ENCODE measurements at places on chromosomes 5 and 9.
A peak's percentile ranks its signal among the peaks of the same experiment; 100 is the strongest.

DNA sequence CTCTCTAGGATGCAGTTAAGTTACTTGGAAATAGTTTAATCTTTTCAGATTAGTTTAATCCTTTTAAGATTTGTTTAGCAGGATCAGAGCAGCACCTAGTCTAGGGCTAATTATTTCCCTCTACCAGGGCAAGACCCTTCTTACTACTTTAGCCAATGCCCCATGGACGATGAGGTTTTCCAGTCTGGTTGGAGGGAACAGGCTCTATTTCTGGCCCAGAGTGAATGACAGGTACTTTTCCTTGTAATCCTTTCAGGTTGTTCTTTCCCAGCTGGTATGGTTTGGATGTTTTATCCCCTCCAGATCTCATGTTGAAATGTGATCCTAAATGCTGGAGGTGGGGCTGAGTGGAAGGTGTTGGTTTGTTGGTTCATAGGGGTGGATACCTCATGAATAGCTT, 27.2 kb downstream of the PTTG1 start:
- H3K27me3 ChIP-seq = no peaks in the 10 kb centered on the region
- no peaks in the 10 kb centered on the region for H3K36me3 ChIP-seq
- no peak for DNase-seq
- peaks cover 2% of the 10 kb centered on the region for H3K4me1 ChIP-seq
- no peak overlapping the region for H3K27ac ChIP-seq

GRCh38 chr9:71830153-71830552, 61.8 kb upstream of the CEMIP2 start:
- no peaks in the 10 kb centered on the region for H3K27me3 ChIP-seq
- no peaks in the 10 kb centered on the region for H3K36me3 ChIP-seq
- DNase-seq = no peak

DNA sequence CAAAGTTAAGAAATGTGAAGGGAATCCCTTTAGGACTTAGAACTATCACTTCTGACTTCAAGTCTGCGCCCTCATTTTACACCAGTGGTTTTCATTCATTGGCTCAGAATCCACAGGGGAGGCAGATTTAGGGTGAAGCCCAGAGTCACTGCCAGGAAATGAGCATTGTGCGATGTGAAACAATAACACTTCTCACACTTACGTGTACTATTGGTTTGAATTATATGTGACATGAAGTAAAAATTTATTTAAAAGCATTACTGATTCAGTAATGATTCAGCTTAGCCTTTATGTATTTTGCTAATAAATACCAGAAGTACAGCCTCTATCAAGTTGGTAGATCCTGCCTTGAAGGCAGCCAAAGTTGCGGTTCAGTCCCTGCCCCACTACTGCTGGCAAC, 98.6 kb downstream of the PAM start:
- H3K36me3 ChIP-seq = peaks cover 4% of the 10 kb centered on the region
- no peak overlapping the region for H3K27ac ChIP-seq

- H3K27ac ChIP-seq = no peak overlapping the region
- DNase-seq = no peak
- H3K27me3 ChIP-seq = no peaks in the 10 kb centered on the region
- no peak overlapping the region for H3K4me3 ChIP-seq
Measured at GRCh38 chr9:13896922-13897835, 416.8 kb downstream of the NFIB start.

GRCh38 chr5:98933445-98934072, 4.8 kb upstream of the CHD1 start:
- H3K27me3 ChIP-seq = no peaks in the 10 kb centered on the region
- H3K36me3 ChIP-seq = peaks cover 7% of the 10 kb centered on the region
- H3K4me1 ChIP-seq = peaks cover 74% of the 10 kb centered on the region
- peak overlapping the region; percentile 96 for H3K27ac ChIP-seq

- H3K4me3 ChIP-seq = no peak overlapping the region
- H3K36me3 ChIP-seq = no peaks in the 10 kb centered on the region
- no peak overlapping the region for H3K27ac ChIP-seq
Measured at GRCh38 chr5:147481874-147482705, 27.8 kb downstream of the DPYSL3 start.

DNA sequence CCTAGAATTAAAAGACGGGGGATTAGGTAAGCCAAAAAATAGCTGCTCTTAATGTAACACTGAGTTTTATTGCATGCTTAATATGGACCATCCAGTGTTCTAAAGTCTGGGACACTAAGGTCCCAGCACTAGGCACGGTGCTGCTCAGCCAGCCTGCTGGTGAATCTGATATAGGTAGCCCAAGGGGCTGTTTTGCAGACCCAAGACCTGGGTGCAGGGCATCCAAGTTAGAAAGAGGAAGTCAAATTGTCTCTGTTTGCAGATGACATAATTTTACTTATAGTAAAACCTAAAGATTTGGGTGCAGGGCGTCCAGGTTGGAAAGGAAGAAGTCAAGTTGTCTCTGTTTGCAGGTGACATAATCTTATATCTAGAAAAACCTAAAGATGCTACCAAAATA, 17.8 kb downstream of the IFNA5 start:
- no peak for DNase-seq
- no peaks in the 10 kb centered on the region for H3K4me1 ChIP-seq
- no peak overlapping the region for H3K4me3 ChIP-seq
- H3K36me3 ChIP-seq = no peaks in the 10 kb centered on the region

GRCh38 chr5:167378894-167379723, 912.3 kb upstream of the WWC1 start:
- no peak for DNase-seq
- no peaks in the 10 kb centered on the region for H3K27me3 ChIP-seq
- H3K27ac ChIP-seq = no peak overlapping the region
- no peaks in the 10 kb centered on the region for H3K4me1 ChIP-seq

- no peaks in the 10 kb centered on the region for H3K4me1 ChIP-seq
- DNase-seq = no peak
- no peaks in the 10 kb centered on the region for H3K36me3 ChIP-seq
- no peak overlapping the region for H3K27ac ChIP-seq
Measured at GRCh38 chr9:19587678-19588077, 178.9 kb downstream of the ACER2 start.

DNA sequence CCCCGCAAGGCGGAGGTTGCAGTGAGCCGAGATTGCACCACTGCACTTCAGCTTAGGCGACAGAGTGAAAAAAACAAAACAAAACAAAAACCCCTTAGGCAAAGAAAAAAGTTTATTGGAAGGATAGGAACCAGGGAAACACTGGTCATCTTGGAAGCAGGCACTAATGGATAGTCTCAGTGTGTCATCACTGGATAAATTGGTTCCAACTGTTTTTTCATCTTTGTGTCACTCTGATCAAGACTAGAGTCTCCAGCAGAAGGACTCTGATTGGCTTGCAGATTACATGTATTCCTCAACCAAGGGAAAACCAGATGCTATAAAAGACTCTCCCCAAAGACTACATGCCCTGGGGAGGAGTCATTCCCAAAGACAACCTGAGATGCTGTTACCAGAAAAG, 35.0 kb upstream of the HMHB1 start:
- no peak for DNase-seq
- no peak overlapping the region for H3K27ac ChIP-seq
- H3K4me3 ChIP-seq = no peak overlapping the region
- no peaks in the 10 kb centered on the region for H3K27me3 ChIP-seq

GRCh38 chr5:178301641-178302040, 69.0 kb upstream of the PHYKPL start:
- DNase-seq = no peak
- peaks cover 2% of the 10 kb centered on the region for H3K27me3 ChIP-seq
- H3K27ac ChIP-seq = no peak overlapping the region

GRCh38 chr9:16640649-16641048, 229.8 kb downstream of the BNC2 start:
- no peaks in the 10 kb centered on the region for H3K27me3 ChIP-seq
- H3K4me1 ChIP-seq = no peaks in the 10 kb centered on the region
- no peak for DNase-seq
- no peak overlapping the region for H3K4me3 ChIP-seq
- no peak overlapping the region for H3K27ac ChIP-seq

GRCh38 chr5:180294411-180294810, 2.5 kb upstream of the MAPK9 start:
- H3K27me3 ChIP-seq = no peaks in the 10 kb centered on the region
- H3K36me3 ChIP-seq = no peaks in the 10 kb centered on the region
- no peak overlapping the region for H3K4me3 ChIP-seq
- H3K27ac ChIP-seq = peak overlapping the region; percentile 24
- DNase-seq = no peak

DNA sequence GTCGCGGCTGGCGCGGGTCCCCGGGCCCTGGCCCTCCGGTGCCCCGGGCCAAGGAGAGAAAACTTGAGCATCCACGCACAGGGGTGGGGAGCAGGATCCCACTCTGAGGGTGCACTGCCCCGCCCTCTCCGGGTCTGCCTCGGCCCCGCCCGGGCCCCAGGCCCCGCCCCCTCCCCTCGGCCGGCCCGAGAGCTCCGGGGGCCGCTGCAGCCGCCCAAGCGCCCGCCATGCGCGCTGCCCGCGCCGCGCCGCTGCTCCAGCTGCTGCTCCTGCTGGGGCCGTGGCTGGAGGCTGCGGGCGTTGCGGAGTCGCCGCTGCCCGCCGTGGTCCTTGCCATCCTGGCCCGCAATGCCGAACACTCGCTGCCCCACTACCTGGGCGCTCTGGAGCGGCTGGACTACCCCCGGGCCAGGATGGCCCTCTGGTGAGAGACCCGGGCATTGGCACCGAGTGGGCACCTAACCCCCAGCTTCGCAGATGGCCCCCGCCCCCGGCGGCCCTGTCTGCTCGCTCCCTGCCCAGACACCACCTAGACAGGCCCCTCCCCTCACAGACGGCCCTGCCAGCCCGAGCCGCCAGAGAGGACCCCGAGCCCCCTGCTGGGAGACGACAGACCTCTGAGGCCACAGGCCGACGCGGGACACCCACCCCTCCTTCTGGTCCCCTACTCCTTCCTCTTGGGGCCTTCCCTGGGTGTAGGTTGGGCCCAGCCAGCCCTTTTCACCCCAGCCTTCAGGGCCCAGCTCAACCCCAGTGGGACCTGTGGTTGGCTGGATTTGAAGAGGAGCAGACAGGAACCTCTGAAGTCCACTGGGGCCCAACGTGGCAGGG, at the start of gene CERCAM:
Gene CERCAM, plus strand, starts transcription at position 207 of the 831 bp plus-strand sequence. Its CDS starts 21 bp downstream, at position 228.
- peak within 1 kb of the TSS; percentile 67 for H3K4me3 ChIP-seq
- no peak for DNase-seq
- peaks cover 9% of the 10 kb centered on the region for H3K4me1 ChIP-seq
- H3K27me3 ChIP-seq = peaks cover 27% of the 10 kb centered on the region

- H3K27ac ChIP-seq = no peak overlapping the region
- H3K36me3 ChIP-seq = peaks cover 27% of the 10 kb centered on the region
- H3K4me1 ChIP-seq = peaks cover 2% of the 10 kb centered on the region
- DNase-seq = no peak
Measured at GRCh38 chr9:137786511-137786920, 91.1 kb upstream of the CACNA1B start.

DNA sequence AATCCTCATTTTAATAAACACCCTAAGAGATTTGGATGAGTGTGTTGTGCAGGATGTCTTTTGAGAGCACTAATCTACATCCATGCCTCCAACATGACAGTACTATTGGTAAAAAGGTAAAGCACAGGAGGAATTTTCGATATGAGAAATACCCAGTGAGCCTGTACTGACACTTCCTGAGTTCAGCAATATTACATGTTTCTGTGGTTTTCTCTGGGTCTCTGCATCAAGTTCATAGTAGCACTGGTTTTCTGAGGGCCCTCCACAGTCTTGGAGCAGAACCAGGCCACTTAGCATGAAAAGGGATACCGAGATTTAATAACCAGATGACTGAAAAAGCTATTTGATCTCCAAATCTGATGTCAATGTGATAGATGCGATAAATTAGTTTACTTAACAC, 524.1 kb downstream of the TMEM38B start:
- DNase-seq = no peak
- H3K4me1 ChIP-seq = no peaks in the 10 kb centered on the region
- H3K36me3 ChIP-seq = no peaks in the 10 kb centered on the region
- no peak overlapping the region for H3K4me3 ChIP-seq

DNA sequence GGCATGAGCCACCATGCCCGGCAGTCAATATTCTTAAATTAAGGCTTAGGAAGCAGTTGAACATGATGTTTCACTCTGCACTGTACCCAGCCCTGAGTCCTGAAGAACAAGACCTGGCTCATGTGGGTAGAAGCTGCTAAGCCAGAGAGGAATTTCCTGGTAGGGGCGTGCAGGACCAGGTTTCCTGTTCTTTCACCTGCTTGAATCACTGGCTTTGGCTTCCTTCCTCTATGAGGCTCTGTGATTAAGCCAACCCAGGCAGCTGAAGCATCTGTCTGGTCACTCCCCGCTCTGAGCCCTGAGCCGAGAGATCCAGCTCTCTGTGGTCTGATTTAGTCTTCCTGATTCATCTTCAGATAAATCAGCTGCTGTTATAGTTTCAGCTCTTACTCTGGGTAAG, 29.1 kb downstream of the CFAP77 start:
- H3K27me3 ChIP-seq = peaks cover 33% of the 10 kb centered on the region
- no peak overlapping the region for H3K4me3 ChIP-seq
- no peaks in the 10 kb centered on the region for H3K4me1 ChIP-seq
- H3K27ac ChIP-seq = no peak overlapping the region
- H3K36me3 ChIP-seq = no peaks in the 10 kb centered on the region
- DNase-seq = no peak

DNA sequence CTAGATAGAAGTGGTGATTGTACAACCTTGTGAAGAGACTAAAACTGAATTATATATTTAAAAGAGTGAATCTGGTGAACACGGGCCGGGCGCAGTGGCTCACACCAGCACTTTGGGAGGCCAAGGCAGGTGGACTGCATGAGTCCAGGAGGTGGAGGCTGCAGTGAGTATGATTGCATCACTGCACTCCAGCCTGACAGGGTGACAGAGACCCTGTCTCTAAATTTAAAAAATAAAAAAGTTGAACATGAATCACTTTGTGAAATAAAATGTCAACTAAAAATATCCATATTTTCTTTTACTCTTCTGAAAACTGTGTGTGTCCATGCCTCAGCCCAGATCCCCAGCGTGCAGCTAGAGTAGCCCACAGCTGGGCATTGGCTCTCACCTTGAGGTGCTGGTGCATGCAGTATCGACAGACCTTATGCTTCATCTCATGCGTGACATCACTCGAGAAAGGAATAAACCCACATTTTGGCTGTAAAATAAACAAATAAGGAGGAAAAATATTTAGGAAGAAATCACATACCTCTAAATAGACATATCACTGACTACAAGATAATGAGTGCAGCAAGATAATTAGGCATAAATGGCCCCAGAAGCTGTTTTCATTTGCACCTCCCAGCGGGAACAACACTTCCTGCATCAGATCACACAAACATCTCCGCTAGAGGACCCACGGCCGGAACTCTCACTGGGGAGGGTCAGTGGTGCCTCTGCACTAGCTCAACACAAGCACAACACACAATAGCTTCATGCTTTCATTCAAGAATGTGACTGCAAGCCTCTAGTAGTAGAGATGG, 22.1 kb downstream of the IPPK start:
- peaks cover 54% of the 10 kb centered on the region for H3K36me3 ChIP-seq
- no peaks in the 10 kb centered on the region for H3K27me3 ChIP-seq
- H3K4me1 ChIP-seq = peaks cover 4% of the 10 kb centered on the region
- no peak overlapping the region for H3K27ac ChIP-seq
- H3K4me3 ChIP-seq = no peak overlapping the region
- no peak for DNase-seq

- no peak for DNase-seq
- no peaks in the 10 kb centered on the region for H3K4me1 ChIP-seq
- H3K4me3 ChIP-seq = no peak overlapping the region
- H3K27ac ChIP-seq = no peak overlapping the region
- H3K36me3 ChIP-seq = no peaks in the 10 kb centered on the region
- H3K27me3 ChIP-seq = peaks cover 10% of the 10 kb centered on the region
Measured at GRCh38 chr5:135993880-135994636, 34.7 kb upstream of the TGFBI start.

Data from activated naive CD4-positive, alpha-beta T cell treated with anti-CD3 and anti-CD28 coated beads for 36 hours (primary cell).